ENCODE measurements at places on chromosomes 11 and 22.

GRCh38 chr22:49735411-49735900 is 92.2 kb downstream of the BRD1 start:
- DNase-seq: no peak

DNA sequence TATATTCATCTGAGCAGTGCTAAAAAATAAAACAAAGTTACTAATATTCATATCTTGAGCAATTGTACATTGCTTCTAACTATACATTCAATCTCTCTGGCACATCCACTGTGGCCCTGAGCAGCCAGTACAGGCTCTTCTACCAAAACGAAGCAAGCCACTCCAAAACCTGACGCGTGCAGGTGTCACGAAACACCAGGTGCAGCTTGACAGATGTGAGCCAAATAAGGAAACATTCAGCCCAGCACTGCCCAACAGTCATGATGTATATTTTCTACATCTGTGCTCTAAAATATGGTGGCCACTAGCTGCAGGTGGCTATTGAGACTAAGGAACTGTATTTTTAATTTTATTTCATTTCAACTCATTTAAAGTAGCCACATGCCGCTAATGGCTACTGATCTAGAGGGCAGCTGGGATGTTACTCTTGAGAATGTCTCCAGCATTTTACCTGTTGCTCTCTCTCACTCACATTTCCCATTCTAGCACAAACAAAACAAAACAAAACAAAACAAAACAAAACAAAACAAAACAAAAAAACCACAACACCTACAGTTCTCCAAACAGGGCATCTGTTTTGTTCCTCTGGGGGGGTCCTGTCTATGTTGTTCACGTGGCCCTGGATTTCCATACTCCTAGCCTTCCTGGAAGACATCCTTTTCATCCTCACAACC is 77.7 kb downstream of the LARGE1 start:
- DNase-seq: no peak

GRCh38 chr22:49323751-49324415 is 503.8 kb downstream of the BRD1 start:
- DNase-seq: no peak

DNA sequence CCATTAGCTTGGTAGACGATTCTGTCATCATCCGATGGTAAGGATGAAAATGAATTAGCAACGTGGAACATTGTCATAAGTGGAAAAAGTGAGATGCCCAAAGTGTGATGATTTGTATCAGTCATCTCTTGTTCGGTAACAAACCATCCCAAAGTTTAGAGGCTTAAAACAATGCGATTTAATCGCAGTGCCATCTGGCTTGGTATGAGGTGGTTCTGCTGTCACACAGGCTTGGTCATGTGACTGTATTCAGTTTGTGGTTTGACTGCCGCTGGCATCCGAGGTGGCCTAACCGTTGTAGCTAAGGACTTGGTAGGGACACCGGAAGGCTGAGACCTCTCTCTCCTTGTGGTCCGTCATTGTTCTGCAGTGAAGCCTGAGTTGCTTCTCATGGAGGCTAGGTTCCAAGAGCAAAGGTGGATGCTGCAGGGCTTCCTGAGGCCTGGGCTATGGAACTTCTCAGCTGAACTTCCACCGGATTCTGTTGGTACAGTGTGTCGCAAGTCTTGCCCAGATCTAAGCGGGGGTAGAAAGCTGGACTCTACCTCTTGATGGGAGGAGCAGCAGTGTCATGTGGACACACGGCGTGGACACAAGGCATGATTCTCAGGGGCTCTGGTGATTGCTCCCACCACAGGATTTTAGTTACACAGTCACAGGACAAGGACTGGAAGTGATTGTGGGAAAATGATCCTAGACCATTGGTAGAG is 36.3 kb downstream of the BCR start:
- peak; percentile 26 for DNase-seq

DNA sequence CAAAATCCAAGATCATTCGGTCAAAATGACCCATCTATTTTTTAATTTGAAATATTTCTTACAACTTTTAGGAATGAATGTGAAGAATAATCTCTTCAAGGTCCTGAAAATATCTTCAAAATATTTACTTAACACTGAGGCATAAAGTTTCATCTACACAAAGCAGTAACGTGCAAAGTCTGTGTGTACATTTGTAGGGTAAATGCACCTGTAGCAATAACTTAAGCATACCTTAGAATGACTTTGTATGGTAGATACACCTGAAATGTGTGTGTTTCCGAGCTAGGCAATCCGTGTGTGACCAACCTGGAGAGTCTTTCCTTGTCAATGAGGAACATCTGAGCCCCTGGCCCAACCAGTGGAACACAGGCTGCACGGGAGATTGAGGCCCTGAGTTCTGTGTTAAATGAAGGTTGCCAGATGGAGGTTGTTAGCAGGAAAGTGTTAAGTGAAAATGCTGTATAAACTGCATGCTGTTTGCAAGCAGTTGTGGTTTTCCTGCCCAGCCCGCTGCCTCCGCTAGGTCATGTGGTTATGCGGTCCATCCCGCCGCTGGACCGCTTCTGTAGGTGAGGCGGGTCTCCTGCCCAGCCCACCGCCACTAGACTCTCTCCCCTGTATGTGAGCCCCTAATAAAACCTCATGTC is 7.6 kb upstream of the CTR9 start:
- peak; percentile 20 for DNase-seq

- no peak for DNase-seq
Measured at GRCh38 chr11:9530020-9530621, 43.3 kb upstream of the WEE1 start.

DNA sequence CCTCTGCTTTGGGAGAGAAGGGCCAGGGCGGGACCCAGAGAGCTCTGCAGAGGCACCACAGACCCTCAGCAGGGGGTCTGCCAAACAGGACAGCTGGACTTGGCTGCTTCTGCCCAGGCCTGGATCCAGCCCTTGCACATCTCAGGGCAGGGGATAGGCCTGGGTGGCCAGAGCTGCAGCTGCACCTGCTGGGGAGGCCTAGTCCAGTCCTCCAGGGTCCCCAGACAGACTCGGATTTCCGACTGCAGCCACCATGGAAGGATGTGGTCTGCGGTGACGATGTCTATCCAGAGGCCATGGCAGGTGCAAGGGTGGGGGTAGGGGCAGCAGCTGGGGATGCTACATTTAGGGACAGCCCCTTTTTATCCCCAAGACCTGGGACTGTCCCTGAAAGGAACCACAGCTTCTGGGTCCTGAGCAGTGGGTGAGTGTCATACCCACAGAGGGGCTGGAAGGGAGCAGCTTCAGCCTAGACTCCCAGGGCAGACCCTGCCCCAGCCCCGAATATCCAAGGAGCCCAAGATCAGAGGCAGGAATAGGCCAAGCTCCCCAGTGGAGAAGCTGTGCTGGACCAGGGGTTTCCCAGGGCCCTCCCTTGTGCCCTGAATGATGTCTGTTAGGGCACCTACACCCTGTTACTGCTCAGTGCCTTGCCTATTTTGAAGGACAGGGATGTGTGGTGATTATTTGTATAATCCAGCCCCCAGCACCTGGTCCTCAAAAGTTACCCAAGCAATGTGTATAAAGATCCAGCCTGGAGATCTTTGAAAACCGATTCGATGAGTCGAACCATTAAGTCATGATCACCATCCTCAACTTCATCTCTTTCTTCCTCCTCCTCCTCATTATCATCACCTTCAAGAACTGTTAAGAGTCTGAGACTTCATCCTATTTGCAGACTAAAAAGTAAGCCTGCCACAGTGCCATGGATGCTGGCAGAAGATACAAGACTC is 2.5 kb upstream of the IGLL5 start:
- DNase-seq: no peak

GRCh38 chr11:67614730-67615714 is 8.3 kb downstream of the NDUFV1 start:
- DNase-seq: no peak

DNA sequence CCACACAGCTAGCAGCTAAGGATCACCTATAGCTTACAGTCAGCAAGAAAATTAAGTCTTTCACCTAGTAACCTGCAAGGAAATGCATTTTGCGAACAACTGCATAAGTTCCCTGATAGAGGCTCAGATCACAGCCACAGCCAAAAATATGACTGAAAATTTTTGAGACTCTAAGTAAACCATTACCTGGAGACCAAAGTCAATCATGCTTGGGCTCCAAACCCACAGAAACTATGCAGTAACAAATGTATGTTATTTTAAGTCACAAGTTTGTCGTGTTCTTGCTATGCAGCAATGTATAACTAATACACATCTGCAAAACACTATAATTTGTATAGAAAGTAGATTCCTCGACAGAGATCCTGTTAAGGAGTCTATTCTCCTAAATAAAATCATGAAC is 1025.7 kb upstream of the RAG2 start:
- no peak for DNase-seq

DNA sequence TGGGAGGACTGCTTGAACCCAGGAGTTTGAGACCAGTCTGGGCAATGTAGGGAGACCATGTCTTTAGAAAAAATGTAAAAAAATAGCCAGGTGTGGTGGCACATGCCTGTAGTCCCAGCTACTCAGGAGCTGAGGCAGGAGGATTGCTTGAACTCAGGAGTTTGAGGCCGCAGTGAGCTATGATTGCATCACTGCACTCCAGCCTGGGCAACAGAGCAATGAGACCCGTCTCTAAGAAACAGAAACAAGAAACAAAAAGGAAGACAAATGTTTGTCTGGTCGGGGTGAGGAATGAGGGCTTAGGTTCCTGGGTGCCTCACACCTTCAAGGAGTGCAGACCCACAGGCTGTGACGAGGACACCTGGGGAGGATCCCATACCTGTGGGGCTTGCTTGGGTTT is 191.9 kb downstream of the CEP164 start:
- DNase-seq: no peak

DNA sequence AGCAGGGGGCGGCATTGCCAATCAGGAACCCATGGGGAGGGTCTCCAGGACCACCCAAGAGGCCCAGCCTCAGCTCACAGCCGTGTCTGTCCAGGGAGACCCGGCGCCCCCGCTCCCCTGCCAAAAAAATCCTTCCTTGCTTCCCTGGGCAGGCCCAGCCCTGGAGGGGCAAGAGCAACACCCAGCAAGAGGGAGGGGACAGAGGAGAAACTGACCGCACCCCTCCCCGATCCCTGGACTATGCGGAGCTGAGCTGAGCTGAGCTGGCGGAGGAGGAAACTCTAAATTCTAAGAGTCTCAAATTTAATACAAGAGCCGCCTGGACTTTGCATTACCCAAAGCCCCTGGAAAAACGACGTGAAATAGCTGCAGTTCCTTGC is 52.0 kb upstream of the SHISAL1 start:
- no peak for DNase-seq

GRCh38 chr11:2280208-2280607 is 9.8 kb upstream of the ASCL2 start:
- DNase-seq: no peak

GRCh38 chr11:2207773-2208621 is 36.4 kb upstream of the TH start:
- DNase-seq: no peak

DNA sequence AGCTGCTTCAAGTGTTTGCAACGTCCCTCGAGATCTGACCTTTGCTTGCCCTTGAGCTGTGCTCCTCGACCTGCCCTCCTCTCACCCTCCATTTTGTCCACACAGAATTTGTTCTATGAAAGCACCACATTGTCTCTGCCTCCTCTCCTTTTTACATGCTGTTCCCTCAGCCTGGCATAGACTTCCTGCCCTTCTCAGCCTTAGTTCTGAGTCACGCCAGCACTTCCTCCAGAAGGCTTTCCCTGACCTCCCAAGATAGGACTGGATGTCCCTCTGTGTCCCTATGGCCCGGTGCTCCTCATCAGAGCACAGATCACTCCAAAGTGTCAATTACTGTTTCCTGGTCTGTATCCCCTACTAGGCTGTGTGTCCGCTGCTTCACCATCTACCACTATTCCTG is 16.2 kb downstream of the JHY start:
- DNase-seq: no peak

- no peak for DNase-seq
Measured at GRCh38 chr11:125251214-125251545, 86.6 kb downstream of the PKNOX2 start.

- peak; percentile 76 for DNase-seq
Measured at GRCh38 chr11:63986156-63986931, at the start of gene OTUB1. Gene OTUB1 (plus strand): TSS chr11:63986438. CDS start chr11:63986457, 19 bp downstream.

DNA sequence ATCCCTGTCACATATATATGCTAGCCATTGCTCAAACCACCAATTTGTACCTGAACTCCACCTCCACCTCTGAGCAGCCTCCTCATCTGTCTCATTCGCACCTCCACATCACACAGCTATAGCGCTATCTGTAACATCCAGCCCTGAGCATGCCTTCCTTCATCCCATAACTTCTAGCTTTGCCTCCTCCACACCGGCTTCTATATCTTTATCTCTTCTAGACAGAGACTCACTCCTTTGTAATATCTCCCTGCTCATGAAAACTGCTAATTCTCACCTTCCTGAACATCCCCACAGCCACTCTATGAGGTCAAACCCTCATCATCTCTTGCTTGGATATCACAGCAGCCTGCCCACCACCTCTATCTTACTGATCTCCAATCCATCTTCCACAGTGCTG is 5.9 kb downstream of the SIAE start:
- DNase-seq: no peak

DNA sequence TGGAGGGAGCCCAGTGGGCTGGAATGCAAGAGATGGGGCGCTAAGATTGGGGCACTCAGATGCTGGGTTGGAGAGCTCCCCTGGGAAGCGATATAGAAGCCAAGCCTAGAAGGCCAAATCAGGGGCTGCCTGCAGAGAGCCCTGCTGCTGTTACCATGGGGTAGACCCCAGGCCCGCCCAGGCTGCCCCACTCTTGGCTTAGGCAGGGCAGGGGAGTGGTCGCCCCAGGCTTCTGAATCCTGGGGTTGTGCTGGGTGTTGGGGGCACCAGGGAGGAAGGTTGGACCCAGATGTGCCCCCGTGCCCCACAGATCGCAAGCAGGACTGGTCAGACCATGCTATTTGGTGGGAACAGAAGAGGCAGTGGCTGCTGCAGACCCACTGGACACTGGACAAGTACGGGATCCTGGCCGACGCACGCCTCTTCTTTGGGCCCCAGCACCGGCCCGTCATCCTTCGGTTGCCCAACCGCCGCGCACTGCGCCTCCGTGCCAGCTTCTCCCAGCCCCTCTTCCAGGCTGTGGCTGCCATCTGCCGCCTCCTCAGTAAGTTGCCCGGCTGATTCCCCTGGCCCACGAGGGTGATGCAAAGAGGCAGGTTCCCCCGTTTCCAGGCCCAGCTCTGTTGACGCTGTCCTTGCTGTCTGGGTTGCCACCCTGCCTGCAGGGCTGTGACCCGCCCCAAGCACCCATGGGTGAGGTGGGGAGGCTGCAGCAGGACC is 3.9 kb downstream of the FERMT3 start:
- DNase-seq: no peak

DNA sequence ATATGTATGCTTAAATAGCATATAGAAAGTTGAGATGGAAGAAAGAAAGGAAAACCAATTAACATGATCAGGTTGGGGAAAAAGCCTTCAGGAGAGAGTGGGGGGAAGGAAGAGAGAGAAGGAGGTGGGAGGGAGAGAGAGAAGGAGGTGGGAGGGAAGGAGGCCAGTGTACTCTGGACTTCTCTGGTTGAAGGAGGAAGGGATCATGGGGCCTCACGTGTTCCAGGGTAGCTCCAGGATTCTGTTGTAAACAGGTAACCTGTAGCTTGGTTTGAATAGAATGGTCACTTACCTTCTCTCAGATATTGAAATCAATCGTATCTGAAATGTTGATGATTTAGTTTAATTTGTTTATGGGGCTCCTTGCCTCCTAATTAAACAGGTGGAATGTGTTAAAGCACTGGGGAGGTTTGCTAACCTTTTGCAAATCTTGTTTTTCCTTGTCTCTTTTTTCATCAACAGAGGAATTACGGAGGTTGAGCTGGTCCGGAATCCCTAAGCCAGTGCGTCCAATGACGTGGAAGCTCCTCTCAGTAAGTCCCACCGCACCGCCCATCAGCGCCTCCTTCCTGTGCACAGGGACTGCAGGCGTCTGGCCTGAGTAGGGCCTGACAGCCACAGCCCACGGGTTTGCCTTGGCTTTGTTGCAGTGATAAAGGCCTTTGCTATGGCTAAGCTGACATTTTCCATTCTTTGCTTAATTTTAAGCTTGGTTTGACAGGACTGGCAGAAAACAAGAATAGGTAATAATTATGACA is 115.9 kb downstream of the TBC1D22A start:
- DNase-seq: no peak

Measured in stimulated activated CD8-positive, alpha-beta memory T cell treated with anti-CD3 and anti-CD28 coated beads, Interleukin-2, amount 100 ng/mL, for 1 hour (primary cell).